ENCODE measurements at places on chromosomes 16 and 17.

DNA sequence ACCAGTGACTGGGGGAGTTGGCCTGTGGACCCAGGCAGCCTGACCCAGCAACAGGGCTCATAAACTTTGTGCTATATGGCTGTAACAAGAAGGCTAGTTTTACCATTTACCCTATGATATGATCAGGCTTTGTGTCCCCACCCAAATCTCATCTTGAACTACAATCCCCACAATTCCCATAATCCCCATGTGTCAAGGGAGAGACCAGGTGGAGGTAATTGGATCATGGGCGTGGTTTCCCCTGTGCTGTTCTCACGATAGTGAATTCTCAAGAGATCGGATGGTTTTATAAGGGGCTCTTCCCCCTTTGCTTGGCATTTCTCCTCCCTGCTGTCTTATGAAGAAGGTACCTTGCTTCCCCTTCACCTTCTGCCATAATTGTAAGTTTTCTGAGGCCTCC, 111.2 kb upstream of the NLRP1 start:
- DNase-seq, result no peak

DNA sequence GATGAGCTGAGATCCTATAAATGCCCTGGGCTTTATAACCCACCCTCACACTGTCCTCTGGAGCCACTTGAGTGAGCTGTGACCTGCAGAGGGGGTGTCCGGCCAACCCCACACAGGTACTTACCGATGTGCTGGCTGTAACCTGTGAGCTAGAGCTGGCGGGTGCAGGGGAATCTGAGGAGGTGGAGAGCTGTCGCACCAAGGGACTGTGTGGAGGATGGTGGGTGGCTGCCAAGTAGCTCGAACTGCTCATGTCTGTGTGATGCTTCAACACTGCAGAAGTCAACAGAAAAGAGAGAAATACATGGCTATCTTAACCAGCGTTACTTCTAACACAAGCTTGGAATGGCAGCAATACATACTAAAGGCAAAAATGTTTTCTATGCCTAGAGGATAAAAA, 39.4 kb downstream of the STH start:
- no peak for DNase-seq

DNA sequence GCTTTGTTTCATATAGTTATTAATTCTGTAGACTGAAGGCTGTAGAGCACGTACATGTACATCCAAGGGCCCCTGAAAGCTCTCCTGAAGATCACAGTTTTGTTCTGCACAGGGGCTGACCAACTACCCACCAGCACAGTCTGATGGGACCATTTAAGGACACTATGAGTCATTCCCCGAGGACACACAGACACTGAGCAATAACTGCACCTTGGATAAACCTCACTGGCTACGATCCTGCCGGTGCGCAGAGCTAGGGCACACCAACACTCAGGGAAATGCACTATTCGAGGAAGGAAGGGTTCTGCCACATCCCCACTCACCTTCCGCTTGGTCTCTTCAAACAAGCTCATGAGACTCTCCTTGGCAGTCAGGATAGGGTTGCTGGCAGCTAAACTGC, 20.3 kb downstream of the SMG6 start:
- no peak for DNase-seq

DNA sequence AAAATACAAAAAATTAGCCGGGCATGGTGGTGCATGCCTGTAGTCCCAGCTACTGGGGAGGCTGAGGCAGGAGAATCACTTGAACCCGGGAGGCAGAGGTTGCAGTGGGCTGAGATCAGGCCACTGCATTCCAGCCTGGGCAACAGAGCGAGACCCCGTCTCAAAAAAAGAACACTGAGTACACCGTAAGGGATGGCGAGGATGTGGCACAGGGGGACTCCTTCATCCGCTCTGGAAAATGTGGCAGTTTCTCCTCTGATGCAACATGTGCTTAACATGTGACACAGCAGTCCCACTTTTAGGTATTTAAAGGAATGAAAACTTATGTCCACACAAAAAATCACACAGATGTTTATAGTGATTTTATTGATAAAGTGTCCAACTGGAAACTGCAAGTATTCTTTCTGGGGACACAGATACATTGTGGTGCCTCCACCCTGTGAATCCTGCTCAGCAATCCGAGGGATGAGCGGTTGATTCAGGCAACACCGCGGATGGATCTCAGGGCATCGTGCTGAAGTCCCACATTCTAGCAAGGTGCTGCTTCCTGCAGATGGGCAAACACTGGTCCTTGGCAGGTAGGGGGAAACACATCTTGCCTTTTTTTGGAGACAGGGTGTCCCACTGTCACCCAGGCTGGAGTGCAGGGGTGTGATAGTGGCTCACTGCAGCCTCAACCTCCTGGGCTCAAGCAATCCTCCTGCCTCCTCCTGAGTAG, 3.5 kb upstream of the C16orf95 start:
- DNase-seq, result no peak

- no peak for DNase-seq
Measured at GRCh38 chr17:77869665-77870132, 88.8 kb upstream of the TNRC6C start.

Measured in astrocyte of the spinal cord (primary cell).